ENCODE measurements at places on chromosomes 2 and 18.

- DNase-seq = no peak
Measured at GRCh38 chr2:86143926-86144685, 38.1 kb downstream of the PTCD3 start.

- DNase-seq = no peak
Measured at GRCh38 chr2:65602603-65603235, 170.3 kb upstream of the SPRED2 start.

GRCh38 chr2:111176867-111177266 is 56.2 kb downstream of the BCL2L11 start:
- no peak for DNase-seq

- peak; percentile 79 for DNase-seq
Measured at GRCh38 chr2:9311488-9311887, 104.9 kb downstream of the ASAP2 start.

DNA sequence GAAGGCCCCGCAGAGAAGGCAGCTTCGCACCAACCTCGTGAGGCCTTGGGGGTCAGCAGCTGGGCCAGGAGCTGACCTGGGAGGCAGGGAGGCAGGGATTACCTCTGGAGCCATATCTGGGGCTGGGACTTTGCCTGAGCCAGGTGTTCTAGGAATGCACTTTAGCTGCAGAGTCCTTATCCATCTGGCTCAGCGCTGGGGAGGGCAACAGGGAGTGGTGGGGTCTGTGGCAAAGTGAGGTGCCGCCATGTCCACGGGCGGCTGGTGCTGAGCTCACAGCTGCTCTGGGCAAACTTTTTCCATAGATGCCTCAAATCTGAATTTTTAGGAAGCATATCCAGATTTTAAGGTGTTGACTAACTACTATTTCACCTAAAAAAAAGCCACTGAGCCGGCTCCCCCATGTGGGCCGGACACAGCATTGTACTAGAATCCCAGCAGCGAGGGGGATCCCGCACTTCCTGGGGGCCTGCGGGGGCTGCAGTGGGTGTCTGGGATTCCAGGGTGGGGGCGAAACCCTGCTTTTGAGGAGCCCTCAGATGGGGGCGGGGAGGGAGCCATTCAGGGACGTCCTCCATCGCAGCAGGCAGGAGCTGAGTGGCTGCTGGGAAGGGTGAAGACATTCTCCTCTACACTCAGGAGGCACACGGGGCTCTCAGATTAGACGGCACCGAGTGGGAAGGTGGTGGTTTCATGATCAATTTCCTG is 34.6 kb downstream of the RTP5 start:
- DNase-seq = no peak

All from muscle of arm (tissue), 14 donors.